ENCODE measurements at places on chromosomes 16 and 17.
A peak's percentile ranks its signal among the peaks of the same experiment; 100 is the strongest.

DNA sequence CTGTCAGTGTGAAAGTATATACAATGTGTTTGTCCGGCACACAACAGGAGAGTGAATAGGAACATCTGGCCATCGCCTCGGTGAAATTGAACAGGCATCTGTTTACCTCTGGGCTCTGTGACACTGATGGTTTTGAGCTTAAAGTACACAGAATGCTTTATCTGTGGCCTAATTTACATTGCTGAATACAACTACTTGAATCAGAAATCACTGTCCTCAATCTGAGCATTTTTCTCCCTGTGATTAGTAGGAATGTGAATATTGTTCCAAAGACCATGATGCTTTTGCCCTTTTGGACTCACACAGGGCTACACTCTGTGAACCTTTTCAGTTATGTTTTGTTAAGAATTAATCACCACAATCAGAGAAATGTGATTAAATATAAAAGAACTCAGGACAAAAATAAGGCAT is 323.0 kb upstream of the TBX2 start:
- DNase-seq, result peak; percentile 18

GRCh38 chr16:35196313-35196712 is 1736.9 kb downstream of the TP53TG3F start:
- no peak for DNase-seq

DNA sequence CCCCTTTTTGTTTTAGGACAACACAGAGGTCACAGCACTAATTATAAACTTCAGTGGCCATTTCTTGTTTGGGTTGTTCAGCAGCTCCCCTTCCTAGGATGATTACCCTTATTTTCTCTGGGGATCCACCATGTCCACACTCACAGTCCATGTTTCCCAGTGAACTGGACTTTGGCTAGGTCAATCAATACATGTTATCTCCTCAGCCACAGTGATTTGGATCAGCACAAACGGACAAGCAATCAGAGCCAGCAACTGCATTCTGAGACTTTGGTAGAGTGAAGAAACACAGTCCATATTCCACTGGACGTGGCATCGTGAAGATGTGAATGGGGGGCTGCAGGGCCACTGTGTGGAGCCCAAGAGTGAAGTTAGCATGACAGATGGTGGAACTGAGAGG is 4.6 kb downstream of the TMEM220 start:
- DNase-seq, result no peak

GRCh38 chr17:44559634-44560554 is 2.6 kb downstream of the FZD2 start:
- DNase-seq, result no peak

DNA sequence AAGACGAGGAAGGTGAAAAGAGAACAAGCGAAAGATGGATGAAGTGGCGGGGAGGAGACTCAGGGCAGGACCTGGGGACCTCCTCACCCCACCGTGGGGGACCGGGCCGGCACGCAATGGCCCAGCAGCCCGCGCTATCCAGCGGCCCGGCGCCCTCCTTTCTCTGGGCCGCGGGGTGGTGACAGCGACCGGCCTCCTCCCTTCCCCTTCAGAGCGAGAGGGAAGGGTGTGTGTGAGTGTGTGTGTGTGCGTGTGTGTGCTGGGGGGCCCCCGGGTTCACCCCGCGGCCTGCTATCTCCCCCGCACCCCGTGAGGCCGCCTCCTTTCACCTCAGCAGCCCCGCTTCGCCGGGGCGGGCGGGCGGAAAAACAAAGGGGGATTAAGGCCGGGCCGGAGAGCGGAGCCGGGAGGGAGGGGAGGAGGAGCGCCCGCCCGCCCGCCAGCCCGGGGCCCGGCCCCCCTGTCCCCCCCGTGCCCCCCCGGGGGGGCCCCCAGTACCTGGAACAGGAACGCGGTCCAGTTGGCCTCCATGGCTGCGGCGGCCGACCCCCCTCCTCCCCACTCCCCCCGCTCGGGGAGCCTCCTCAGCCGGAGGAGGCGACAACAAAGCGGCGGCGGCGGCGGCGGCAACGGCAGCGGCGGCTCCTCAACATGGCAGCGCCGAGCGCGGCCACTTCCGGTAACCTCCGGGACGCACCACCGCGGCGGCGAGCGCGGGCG is at the start of gene VEZF1:
VEZF1 (minus strand) TSS at position 674 of the 720 bp plus-strand sequence; CDS start at position 531, 143 bp downstream.
- DNase-seq, result peak; percentile 43

DNA sequence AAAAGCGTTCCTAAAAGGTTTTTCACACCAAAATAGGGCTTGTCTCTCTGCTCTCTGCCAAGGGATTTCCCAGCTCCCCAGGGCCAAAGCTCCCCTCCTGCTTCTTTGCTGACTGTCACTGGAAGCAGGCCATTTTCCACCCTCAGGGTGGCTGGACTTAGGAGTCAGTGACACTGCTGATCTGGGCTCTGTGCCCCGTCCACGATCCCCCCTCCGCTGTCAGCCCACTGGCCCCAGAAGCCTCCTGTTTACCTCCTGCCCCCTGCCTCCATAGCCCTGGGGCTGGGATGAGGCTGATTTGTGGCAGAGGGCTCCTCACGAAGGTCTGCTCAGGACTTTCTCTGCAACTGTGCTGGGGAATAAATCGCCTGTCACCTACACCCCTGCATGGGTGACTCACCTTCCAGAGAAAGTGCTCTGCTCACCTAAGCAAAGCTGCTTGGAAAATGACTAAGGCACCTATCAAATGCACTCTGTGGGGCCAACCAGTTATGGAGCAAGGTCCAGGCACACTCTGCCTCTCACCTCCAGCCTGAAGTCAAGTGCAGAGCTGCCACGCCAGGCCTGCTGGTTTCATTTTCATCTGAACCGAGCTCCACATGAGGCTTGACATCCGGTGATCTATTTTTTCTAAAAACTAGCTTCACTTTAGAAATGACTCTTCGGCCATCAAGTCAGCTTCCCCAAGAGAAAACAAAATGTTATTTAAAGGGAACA is 4.9 kb downstream of the MAP3K14 start:
- DNase-seq, result peak; percentile 39

- peak; percentile 74 for DNase-seq
Measured at GRCh38 chr16:30395155-30395991, at the start of gene ZNF48. Gene ZNF48, plus strand, starts transcription at chr16:30395420. Its CDS starts 375 bp downstream, at chr16:30395795.

DNA sequence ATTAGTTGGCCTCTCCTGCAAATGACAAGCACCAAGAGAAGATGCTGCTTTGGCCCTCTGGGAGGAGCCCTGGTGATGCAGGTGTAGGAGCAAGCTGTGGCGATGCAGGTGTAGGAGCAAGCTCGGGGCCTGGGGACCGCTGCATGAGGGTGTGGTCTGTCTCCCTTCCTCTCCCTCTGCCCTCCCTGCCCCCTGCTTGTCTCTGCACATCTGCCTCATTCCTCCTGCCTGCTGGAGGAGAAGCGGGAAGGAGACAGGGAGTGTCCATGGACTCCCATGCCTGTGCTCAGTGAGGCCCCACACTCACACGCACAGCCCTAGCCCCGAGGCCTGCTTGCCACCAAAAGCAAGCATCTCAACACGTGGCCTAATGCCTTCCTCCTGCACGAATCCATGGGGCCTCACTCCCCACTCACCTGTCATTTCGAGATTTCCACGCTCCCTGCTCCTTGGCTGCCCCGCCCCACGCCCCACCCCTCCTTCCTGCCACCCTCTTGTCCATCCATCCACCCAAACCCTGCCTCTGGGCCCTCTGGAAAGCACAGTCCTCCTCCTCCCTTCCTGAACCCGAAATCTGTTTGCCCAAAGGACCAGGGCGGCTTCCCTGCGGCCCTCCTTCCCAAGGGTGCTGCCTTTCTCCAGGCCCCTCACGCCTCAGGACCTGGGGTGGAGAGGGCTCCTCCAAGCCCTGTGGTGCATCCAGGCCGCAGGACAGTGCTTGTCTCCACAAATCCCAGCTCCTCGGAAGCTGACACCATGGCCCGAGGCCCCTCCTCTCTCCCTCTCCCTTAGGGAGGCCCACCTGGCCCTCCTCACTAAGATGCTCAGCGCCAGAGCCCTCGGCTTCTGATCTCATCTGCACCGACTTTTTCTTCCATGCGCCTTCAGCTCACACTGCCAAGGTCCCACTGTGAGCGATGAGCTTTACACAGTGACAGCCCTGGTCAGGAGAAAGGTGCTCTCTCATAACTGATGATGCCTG is 11.8 kb upstream of the ALDH3A1 start:
- no peak for DNase-seq

DNA sequence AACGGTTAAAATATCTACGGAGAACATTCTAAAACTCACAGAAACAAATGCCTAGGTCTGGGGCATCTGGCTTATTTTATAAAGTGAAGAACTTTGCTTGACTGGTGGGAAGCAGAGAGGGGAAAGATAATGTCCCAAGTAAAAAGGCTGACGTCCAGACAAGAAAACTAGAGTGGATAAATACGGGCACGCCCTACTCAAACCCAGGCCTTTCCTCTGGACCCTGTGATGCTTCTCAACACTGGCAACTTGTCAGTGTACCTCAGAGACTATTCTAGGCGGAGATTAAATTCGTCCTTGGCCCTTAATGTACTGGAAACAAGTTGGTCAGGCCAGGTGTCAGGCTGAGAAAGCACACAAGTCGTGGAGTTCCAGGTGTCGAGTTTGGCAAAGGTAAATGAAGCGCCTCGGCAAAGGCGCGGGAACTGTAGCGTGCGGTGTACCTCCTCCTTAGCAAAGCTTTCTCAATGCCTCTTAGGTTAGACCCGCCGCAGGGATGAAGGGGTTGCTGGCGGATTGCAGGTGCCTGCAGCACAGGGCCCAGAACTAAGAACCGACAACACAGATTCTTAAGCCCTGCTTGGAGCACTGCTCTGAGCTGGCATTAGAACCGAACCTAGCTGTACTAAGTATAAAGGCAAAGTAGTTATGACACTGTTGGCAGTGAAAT is 668 bp upstream of the UNK start:
- DNase-seq, result no peak

- no peak for DNase-seq
Measured at GRCh38 chr17:79622122-79622601, 11.3 kb upstream of the RBFOX3 start.

GRCh38 chr17:77433385-77434135 is 292.8 kb downstream of the SEC14L1 start:
- peak; percentile 64 for DNase-seq

- no peak for DNase-seq
Measured at GRCh38 chr17:69170377-69170776, 28.7 kb upstream of the ABCA6 start.
